HAP-1 (cell line): ENCODE measurements at places on chromosomes 2 and 18.

- no peak for DNase-seq
Measured at GRCh38 chr18:7490104-7490503, 77.0 kb upstream of the PTPRM start.

DNA sequence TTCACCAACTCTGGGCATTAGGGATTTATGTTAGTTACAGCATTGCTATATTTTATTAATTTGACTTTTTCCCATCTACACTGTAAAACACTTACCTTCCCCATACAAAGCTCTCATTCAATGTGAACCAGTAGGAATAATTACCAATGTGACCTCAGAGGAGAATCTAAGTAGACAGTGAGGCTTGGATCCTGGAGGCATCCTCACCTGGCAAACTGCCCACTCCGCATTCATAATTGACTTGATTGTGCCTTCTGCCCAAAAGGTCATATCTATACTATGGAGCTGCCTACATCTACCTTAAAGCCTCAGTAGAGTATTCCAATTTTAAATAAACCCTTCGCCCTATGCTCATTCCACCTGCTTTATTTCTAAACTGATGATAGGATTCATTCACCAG lies 45.4 kb upstream of the SCN1A start:
- DNase-seq: no peak

DNA sequence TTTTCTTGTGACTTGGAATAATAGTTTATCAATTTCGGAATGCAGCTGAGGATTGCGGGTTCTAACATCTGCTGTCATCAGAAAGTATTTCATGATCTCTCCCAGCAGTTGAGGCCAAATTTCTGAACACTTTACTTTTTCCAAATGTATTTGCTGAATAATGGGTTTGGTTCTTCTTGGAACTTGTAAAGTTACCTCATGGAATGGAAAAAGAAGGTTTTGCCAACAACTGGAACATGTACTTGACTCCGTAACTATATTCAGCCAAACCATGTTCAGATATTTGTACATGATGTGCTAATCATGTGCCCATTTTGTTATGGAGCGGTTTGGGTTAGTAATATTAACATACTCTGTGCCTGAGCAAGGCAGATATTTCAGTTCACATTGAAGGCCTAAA lies 119.6 kb downstream of the LCLAT1 start:
- no peak for DNase-seq

GRCh38 chr2:149040451-149040850 lies 2.0 kb downstream of the LYPD6B start:
- no peak for DNase-seq

GRCh38 chr2:113227290-113227689 lies 51.4 kb downstream of the PAX8 start:
- no peak for DNase-seq

DNA sequence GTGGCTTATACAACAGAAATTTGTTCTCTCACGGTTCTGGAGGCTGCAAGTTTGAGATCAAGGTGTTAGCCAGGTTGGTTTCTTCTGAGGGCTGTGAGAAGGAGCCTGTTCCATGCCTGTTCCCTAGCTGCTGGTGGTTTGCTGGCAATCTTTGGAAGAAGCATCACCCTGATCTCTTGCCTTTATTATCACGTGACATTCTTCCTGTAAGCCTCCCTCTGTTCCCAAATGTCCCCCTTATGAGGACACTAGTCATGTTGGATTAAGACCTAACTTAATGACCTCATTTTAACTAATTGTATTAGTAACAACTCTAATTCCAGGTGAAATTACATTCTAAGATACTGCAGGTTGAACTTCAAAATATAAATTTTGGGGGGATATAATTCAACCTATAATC lies 135.2 kb downstream of the DPP10 start:
- DNase-seq: no peak

- no peak for DNase-seq
Measured at GRCh38 chr18:39806525-39806924, 2148.5 kb upstream of the PIK3C3 start.

DNA sequence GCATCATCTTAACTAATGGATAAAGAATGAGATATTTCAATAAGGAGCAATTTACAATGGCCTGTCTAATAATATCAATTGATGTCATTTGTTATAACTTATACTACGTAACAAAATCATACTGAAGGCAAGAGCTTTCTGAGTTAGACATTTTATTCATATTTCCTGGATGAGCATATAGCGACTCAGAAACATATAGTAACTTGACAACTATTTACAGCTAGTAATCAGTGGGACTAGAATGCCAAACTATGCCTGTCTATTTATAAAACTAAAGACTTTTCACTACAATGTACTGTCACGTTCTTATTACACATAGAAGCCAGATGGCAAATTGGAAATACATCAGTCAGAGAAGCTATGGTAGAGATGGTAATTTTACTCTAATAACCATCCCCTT lies 766.2 kb upstream of the TMEFF2 start:
- no peak for DNase-seq

DNA sequence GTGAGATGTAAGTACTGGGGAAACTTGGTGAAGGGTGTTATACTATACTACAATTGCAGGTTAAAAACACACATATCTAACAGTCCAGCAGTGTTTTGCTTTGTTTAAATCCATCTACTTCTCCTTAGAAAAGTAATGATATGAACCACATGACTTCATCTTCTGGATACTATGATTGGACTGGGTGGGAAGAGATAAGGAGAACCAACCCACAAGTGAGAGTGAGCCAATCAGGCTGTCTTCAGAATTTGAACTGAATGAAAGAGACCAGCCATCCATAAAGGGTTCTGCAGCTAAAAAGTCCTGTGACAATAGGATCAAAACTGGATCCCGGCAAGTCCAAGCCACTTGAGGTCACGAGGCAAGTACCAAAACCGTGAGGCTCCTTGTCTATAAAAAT lies 46.6 kb downstream of the KANSL3 start:
- DNase-seq: no peak

DNA sequence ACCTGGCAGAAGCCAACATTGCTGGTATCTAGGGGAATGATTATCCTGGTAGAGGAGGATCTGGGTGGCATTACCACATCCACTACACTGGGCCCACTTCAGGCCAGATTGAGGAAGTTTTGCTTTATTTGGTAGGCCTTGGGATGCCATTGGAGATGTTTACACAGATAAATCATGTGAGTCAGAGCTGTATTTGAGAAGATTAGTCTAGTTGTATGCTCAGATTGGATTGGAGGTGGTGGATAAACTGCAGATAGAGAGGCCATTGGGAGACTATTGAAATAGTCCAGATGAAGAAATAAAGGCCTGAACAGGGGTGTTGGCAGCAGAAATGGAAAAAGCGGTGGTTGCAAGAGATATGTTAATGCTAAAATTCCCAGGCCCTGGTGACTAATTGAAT lies 81.5 kb downstream of the EFEMP1 start:
- DNase-seq: no peak

GRCh38 chr2:159409116-159409800 lies 122.8 kb upstream of the WDSUB1 start:
- no peak for DNase-seq

DNA sequence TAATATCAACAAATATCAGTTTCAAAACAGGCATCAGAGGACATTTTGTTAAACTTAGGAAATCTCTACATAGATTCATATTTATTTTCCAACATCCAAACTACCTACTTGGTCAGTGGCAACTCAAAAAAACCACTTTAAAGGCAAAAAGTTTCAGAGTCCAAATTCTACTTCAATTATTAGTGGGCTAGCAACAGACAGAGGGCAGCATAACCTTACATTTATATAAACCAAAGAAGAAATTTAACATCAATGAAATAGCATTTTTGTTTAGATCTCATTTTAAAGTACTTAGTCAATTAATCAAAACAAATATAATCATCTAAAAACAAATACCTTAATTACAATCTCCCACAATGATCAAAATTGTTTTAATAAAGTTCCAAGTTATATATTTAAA lies 33.3 kb downstream of the RTTN start:
- DNase-seq: no peak

DNA sequence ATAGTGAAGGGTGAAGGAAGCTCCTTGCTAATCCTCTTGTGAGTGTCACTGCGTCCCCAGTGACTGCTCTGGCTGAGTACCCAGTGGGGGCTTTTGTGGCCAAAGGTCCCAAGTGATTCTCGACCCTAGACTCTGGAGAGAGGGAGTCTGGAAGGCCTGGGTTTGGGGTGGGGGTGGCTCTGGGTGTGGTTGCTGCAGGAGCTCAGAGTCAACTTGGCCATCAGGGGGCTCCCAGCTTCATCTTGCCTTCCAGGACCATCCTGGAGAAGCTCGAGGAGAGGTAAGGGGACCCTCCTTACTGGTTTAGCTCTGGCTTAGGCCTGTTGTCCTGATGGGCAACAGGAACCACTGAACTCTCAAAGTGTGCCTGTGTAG lies 592 bp downstream of the PSD4 start:
- no peak for DNase-seq

DNA sequence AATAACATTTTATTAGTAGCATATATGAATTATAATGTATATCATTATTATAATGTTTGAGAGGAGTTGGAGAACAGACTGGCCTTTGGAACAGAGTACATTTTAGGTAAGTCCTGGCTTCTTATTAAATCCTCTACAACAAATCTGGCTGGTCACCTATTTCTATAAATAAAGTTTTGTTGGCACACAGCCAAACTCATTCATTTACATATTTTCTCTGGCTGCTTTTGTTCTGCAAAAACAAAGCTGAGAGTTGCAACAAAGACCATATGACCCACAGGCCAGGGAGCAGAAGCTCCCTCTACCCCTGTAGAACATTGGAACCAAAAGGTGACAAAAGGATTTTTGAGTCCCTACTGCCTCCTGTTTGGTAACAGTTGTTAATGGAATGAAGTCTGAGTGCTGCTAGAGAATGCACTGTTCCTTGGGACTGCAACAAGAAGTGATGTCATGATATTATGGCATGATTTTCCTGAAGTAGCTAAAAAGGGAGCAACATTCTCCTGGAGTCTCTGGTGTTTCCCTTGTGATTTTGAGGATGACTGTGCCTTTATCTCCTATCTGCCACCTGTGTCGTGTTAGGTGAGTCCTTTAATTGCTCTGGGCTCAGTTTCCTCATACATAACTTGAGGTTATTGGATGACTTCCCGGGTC lies 22.0 kb upstream of the SP9 start:
- DNase-seq: peak; percentile 36

DNA sequence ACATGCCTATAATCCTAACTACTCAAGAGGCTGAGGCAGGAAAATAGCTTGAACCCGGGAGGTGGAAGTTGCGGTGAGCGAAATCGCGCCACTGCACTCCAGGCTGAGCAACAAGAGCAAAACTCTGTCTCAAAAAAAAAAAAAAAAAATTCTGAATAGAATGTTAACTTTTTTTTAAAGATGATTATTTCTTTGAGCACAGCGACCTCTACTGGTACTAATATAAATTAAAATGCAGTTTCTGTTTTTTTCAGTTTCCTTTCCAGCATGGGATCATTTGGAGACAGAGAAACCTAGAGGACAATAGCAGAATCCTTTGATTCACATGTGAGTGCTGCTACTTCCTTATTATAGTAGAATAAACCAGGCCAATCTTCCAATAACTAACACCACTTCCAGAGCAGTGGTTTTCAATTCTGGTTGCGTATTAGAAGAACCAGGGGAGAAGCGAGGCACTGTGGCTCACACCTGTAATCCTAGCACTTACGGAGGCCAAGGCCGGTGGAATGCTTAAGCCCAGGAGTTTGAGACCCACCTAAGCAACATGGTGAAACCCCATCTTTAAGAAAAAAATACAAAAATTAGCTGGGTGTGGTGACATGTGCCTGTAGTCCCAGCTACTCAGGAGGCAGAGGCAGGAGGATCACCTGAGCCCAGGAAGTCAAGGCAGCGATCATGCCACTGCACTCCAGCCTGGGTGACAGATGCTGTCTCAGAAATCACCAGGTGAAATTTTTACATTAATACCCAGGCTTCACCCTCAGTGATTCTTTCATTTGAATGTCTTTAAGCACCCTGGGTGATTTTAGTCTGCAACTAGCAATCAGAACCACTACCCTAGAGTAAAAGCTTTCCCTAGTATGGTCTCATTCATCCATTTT lies 10.1 kb downstream of the SRSF7 start:
- DNase-seq: peak; percentile 54

DNA sequence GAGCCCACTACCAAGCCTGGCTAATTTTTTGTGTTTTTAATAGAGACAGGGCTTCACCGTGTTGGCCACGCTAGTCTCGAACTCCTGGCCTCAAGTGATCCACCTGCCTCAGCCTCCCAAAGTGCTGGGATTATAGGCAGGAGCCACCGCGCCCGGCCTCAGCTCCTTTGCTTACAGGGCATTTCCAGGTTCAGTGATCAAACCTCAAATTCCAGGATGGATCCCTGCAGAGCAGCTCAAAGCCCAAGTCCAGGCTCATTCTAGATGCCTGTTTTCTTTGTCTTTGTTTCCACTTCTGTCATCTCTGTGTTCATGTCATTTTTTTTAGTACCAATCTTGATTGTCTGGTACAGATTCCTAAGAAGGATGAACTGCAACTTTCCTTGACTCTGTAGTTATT lies 41.9 kb downstream of the TNFRSF11A start:
- DNase-seq: no peak

DNA sequence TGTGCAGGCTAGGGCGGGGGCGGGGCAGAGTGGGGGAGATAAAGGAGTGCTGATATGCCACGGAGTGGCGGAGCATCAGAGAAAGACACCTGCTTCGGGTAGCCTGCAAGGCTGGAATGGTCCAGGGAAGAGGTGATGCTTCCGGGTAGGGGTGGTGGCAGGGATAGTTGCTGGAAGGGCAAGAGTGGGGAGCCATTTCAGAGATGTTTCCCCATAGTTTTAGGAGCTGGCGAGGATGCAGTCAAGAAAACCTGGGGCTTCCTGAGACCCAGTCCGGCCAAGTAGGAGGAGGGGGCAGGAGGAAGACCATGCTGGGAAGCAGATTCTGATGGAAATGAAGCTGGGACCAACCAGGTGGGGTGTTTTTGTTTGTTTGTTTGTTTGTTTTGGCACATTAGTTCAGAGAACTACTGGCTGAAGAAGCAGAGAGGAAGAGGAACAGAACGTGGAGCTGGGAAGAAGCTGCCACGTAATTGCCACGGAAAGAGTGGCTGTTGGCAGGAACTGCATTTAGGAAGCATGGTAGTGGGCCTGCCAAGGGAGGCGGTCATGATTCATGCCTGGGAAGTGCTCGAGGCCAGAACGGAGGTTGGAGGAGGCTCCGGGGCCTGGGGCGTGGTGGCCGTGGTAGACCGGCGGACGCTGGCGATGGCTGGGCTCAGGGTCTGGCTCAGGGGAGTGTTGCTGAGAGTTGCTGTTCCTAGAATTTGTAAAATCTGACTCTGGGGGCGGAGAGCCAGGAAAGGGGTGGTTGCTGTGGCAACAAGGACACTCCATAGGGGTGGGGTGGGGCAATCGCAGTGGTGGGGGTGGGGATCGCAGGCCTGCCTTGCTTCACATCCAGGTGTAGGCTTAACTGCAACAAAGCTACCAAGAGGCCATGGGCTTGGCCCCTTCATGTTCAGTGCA lies 8.6 kb upstream of the INPP5D start:
- no peak for DNase-seq

DNA sequence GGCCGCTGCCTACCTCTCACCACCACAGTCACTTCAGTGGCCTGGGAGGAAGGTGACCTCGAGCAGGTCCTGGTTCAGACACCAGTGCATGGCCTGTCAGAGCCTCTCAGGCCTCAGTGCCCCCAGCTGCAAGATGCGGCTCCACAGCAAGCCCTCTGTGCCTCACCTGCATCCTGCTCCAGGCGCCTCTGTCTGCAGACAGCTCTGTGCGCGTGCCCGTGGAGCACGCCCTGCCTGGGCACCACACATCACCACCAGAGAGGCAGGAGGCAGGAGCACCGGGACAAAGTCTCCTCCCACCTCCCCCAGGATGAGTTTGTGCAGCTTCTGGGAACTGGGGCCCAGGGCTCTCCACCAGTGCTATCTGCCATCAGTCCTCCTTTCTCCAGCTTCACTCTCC lies 98.7 kb downstream of the TFCP2L1 start:
- no peak for DNase-seq
